ENCODE measurements at places on chromosomes 7 and 10.

DNA sequence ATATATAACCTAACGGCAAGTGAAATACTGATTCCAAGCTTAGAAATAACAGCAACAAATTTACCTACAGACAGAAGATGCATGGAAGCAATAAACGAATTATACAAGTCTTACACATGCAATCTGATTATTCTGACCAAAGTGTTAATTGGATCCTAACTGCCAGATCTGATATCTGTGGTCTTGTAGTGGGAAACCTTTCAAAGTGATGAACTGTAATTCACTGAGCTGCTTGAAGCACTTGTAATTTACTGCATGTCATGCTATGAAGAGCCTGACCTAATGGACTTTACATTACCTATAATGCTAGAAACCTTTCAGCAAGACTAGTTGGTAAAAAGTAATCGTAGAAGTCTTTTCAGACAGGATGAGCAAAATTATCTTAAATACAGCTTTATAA, 205.6 kb downstream of the FOXP2 start:
- DNase-seq, result no peak

DNA sequence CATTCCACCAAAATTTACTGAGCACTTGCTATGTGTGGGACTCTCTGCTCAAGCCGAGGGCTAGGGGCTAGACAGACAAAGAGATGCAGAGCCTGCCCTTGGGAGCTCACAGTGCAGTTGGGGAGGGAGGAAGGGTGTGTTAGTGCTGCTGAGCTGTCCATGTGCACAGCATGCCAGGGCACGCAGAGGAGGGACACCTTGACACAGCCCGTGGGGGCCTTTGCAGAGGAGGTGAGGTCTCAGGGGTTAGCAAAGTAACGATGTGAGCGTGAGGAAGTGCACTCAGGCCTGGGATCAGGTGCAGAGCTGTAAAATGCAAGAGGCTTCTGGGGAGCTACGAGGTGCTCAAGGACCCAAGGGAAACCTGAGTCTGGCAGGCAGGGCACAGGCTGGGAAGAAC, 16.3 kb downstream of the PRKCQ start:
- DNase-seq, result no peak

GRCh38 chr7:141960687-141961422, 12.7 kb downstream of the TAS2R38 start:
- no peak for DNase-seq

GRCh38 chr10:133422807-133423771, 1.3 kb downstream of the SPRN start:
- no peak for DNase-seq

- no peak for DNase-seq
Measured at GRCh38 chr10:49649294-49649693, 30.2 kb upstream of the C10orf53 start.

GRCh38 chr7:10300577-10300976, 673.1 kb upstream of the PHF14 start:
- DNase-seq, result no peak

DNA sequence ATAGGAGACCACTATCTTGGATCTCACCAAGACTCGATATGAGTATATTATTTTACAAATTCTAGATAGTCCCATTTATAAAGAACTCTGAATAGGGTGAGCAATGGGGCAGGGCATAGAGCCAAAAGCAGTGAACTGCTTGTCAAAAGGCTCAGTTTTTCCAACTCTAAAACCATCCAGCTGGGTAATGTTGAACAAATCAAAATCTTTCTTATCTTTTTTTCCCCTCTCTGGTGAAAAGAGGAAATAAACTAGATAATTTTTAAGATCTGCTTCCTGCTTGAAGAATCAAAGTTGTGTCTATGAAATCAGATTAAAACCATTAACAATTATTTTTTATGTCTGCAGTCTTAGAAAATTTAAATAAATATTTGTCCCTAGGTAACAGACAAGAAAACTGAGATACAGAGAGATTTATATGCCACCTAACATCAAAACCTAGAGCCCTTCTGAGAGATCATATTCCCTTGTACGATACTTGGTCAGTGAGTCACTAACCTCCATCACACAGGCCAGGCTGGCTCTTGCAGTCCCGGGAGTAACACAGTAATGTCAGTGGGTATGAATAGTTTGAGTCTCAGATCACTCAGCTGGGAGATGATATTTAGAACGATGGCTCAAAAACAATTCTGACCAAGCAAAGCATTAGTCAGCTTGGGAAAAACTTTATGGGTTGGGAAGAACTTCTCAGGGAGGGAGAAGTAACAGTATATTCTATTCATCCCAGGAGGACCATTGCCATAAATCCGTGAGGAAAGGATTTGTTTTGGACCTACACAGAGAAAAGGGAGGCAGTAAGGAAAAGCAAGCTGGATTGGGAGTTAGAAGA, 178.8 kb downstream of the REEP3 start:
- no peak for DNase-seq

- no peak for DNase-seq
Measured at GRCh38 chr7:11540271-11540761, 291.7 kb downstream of the THSD7A start.

DNA sequence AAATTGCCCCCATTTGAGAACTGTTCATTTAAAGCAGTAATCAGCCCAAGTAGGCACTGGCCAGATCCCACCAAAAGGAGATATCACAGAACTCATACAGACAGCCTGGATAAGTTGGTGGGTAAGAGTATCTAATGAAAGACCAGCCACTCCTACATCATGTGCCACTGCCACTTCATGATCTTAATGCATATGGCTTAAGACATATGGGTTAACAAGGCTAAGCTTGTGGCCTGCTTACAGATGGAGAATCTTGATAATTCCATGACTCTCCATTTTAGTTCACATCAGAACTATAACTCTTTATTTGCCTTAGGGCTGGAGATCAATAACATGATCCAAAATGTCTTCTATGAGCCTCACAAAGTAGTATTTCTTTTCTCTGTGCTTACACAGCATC, 6.8 kb upstream of the IFIT1B start:
- DNase-seq, result peak; percentile 89

- no peak for DNase-seq
Measured at GRCh38 chr10:6006991-6007390, 29.6 kb upstream of the IL15RA start.

DNA sequence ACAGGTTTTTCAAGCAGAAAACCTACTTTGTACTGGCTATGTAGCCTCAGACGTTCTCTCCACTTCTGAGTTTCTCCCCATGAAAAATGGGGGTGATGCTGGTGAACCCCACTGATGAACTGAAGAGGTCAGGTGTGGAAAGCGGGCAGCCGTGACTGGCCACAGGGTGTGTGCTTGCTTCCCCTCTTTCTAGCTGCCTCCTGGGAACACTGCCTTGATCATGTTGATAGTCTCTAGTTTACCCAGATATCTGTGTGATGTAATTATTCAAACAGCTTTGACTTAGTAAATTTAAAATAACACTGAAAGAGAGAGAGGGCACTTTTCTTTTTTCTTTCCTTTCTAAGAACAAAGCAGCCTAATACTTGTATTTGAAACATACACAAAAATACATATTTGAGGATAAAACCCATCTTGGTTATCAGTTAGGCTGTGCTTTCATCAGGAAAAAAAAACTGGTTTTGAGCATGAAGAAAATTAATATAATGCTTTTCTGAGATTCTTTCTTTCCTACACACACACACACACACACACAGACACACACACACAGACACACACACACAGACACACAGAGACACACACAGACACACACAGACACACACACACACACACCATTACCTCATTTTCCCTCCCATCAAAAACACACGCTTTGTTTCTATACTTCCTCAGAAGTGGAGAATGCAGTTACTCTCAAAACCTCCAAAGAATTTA, 76.7 kb downstream of the MACC1 start:
- DNase-seq, result no peak

DNA sequence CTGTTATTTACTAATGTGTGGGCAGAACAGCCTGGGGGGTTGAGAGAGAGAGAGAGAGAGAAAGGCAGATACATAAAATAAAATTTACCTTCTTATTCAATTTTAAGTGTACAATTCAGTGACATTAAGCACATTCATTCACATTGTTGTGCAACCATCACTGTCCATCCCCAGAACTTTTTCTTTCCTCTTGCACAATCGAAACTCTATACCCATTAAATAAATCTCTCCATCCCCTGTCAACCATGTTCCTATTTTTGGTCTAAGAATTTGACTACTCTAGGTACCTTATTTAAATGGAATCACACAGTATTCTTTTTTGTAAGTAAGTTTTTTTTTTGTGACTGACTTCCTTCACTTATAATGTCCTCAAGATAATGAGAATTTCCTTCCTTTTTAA, 181.6 kb downstream of the SND1 start:
- DNase-seq, result no peak

DNA sequence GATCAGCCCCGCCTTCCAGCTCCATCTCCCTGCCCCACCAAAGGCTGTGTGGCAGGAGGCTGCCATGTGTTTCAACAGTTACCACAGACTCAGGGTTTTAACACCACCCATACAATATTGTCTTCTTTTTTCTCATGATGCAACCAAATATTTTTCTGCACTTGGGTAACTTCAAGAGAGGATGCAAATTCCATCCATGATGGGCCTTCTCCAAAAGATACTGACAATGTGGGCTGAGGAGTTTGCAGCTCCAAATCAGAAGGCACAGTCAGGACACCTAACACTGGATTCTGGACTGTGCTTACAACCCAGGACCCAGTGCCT, 347.9 kb downstream of the GRID1 start:
- no peak for DNase-seq

- no peak for DNase-seq
Measured at GRCh38 chr10:11578802-11579255, 32.6 kb downstream of the USP6NL start.

- DNase-seq, result no peak
Measured at GRCh38 chr10:14429043-14429700, 98.4 kb upstream of the FRMD4A start.

DNA sequence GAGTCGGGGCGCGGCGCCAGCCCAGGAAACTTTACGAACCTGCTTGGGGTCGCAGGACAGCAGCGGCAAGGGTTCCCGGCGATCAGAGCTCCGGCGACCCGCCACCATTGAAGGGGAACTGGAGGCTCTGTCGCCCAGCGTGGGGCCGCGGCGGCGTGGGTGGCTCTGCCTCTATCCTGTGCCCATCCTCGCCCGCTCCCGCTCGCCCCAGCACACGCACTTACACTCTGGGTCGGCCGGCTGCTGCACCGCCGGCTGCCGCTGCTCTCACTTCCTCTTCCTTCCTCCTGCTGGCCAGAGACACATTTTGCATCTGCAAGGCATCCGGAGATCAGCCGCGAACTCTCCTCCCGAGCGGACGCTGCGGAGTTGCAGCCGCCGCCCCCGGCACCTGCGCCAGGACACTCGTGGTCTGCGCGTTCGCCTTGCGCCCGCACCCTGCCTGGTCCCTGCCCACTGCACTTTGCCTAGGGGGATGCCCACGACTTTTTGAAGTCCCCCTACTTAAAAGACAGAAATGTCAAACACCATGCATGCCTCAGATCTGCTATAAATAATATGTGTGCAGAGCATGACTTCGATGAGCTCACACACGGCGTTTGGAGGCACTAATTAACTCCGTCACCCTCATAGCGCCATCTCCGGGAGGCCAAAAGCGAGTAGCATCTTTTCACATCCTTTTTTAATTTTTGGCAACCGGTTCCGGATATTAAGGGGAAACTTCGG, at the start of gene ELMO1:
Gene ELMO1, minus strand, starts transcription at position 229 of the 726 bp plus-strand sequence. CDS start 106,174 bp downstream, outside the sequence.
- peak; percentile 89 for DNase-seq

GRCh38 chr10:49518982-49519578, 19.8 kb downstream of the ERCC6 start:
- DNase-seq, result peak; percentile 57

GRCh38 chr7:155964543-155964942, 152.3 kb upstream of the SHH start:
- DNase-seq, result no peak

DNA sequence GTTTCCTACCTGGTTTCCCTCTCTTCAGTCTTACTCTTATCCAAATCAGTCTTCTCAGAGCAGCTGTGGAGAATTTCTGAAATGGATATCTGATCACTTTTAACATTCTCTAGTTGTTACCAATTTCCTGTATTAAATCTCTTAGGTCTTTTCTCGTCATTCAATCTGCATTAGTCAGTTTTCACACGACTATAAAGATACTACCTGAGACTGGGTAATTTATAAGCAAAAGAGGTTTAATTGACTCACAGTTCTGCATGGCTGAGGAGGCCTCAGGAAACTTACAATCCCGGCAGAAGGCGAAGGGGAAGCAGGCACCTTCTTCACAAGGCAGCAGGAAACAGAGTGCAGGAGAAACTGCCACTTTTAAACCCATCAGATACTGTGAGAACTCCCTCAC, 444.8 kb downstream of the GATA3 start:
- DNase-seq, result no peak

- DNase-seq, result peak; percentile 54
Measured at GRCh38 chr10:17644485-17644943, 563 bp downstream of the STAM start.

DNA sequence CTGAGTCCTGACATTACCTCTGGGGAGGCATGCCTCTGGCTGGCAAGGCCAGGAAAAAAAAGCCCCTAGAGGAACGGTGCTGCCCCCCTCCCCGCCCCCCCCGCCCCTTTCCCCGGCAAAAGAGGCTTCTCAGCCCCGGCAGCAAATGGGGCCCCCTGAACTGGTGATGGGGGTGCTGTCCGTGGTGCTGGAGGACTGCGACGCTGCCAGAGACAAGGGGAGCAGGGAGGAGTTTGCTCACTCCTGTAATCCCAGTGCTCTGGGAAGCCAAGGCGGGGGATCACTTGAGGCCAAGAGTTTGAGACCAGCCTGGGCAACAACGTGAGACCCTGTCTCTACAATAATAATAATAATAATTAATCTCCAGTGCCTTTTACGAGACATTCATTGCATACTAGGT, 23.7 kb downstream of the SRRM3 start:
- DNase-seq, result peak; percentile 45

DNA sequence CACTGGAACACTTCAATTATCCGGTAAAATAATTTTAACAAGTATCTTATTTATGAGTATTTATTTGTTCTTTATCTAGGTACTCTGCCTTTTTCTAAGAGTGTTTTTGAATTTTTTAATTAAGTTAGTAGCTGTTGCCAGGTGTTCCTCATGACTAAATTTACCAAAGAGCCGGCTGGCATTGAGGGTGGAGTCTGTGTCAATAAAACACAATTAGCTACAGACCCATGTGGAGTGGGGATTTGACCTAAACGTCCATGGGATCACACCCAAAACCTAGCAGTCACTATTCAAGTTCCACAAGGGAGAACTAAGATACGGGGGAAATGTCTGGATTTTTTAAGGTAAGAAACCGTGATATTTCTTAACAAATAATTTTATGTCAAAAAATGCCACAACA, 9.8 kb downstream of the SLC16A12 start:
- DNase-seq, result no peak

GRCh38 chr10:95355301-95355700, 64.5 kb upstream of the PDLIM1 start:
- no peak for DNase-seq

DNA sequence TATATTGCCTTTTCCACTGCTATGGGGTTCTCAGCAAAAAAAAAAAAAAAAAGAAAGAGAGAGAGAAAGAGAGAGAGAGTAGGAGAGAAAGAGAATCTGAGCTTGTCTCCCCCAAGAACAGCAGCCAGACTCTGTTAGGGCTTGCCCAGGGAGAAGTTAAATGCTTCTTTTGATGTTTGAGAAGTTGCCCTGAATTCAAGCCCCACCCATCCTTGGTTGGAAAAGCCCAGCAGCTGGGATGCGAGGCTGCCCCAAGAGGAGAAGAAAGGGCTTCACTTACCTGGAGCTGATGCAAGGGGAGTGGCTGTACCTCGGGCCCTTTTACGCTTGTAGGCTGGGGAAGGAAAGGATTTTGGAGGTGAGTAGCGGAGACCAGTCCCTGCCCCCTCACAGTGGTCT, 20.9 kb upstream of the MGMT start:
- no peak for DNase-seq

GRCh38 chr10:6009150-6009549, 31.8 kb upstream of the IL15RA start:
- DNase-seq, result peak; percentile 40

All from hematopoietic multipotent progenitor cell treated with erythropoietin and hydrocortisone succinate and interleukin-3 and kit ligand, for 8 days (in vitro differentiated cells).